ENCODE measurements at places on chromosomes 1 and 21.

GRCh38 chr1:179025975-179026812 lies 500 bp downstream of the FAM20B start:
- DNase-seq: no peak

DNA sequence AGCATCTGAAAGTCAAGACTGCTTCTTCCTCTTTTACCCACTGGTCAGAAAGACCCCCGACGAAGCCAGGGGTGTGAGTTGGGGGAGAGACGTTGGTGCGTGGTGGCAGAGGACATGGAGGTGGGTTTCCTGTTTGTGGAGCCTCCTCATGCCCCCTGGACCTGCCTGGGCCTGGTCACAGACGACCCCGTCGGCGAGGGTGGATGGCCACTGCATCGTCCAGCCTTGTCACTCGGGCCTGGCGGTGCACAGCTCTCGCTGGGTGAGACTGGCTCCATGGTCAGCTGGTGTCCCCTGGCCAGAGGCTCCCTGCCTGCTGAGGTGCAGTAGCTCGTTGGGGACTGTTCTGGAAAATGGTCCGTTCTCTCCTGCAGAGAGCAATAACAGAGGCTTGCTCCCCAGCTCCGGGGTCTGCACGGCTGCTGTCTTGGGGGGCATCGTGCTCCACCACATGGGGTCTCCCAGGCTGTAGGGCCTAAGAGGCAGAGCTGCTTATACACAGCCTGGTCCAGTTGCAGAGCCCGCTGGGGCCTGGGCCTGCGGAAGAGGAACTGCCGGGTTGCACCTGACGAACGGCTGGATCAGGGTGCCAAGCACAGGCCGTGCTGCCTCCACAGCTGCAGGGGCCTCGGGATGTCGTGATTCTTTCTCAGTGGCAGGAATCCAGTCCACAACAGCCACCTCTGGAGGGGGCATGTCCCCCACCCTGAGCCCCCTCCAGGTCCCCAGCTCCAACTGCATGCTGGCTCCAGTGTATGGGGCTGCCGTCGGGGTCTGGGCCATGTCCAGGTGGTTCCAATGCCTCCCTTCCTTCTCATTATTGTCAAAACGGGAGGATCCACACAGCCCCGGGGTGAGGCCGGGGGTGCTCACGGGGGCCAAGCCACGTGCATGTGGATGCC lies 18.0 kb upstream of the ACTRT2 start:
- DNase-seq: no peak

DNA sequence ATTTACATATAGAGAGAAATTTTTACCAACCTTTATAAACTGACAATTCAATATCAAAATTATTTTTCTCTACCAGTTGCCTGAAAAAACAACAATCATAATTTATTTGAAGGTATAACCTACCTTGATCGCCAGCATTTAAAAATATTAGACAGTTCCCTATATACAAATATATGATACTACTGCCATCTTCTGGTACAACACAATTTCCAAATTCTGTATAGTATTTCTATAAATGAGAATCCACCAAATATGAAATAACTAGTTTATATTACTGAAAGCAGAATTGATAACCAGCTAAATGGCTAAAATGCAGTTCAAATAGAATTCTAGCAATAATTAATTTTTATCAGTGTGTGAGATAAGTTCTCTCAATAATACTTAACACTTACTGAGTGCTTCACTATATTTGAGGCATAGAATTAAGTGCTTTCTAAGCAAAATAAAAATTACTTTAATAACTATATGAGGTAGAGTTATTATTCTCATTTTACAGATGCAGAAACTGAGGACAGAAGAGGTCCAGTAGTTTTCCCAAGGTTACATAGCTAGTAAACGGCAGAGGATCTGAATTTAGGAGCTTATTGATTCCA lies 75.6 kb downstream of the PIGK start:
- no peak for DNase-seq

GRCh38 chr1:239337799-239338430 lies 48.5 kb upstream of the CHRM3 start:
- DNase-seq: no peak

Measured in caudate nucleus (tissue), 63 donors.